ENCODE measurements at places on chromosomes 6 and 20. TPM values are rescaled to one million over a fixed set of nuclear protein-coding genes. Genes with fewer than 3 reads are reported as not detected.

GRCh38 chr20:57525328-57526086 is 567 bp upstream of the CTCFL start:
- H3K27me3 ChIP-seq, result peaks cover 7% of the 10 kb centered on the region
- no peaks in the 10 kb centered on the region for H3K4me1 ChIP-seq
- no peaks in the 10 kb centered on the region for H3K36me3 ChIP-seq

The COL19A1 gene
- not detected for total RNA-seq

The PTCHD4 gene
- total RNA-seq, result 1.4 TPM

GRCh38 chr20:8292793-8293192 is 160.7 kb downstream of the PLCB1 start:
- DNase-seq, result no peak
- H3K27ac ChIP-seq, result no peak overlapping the region
- H3K36me3 ChIP-seq, result no peaks in the 10 kb centered on the region
- no peaks in the 10 kb centered on the region for H3K4me1 ChIP-seq

DNA sequence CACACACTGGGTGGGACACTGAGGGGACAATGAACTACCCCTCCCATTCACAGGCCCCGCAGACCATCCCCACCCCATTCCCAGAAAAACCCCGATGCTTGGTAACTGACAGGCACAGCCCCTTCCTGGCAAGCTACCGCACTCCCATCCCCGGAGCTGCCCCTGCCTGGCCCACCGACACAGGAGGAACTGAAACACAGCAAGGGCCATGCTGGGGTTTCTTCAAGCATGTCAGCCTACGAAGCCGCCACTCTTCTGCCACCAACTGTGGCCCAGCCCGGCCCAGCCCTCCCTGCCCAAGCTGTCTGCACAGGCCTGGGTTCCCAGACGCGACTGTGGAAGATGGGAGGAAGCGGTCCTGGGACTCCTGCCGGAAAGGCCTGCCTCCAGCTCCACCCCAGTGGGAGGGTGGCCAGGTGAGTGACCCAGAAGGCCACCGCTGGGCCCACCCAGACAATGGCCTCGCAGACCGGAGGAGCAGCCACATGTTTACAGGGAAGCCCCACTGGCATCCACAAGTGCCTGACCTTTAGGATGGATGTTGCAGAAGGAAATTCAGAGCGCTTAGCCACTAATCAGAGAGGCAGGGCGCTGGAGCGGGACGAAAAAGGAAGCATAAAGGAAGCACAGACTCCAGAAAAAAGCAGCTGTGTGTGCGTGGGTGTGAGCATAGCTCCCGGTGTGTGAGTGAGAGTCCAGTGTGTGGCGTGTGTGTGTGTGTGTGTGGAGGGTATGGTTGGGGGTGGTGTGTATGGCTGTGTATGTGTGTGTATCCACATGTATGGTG is 91.6 kb downstream of the PRND start:
- H3K4me1 ChIP-seq, result no peaks in the 10 kb centered on the region
- H3K36me3 ChIP-seq, result no peaks in the 10 kb centered on the region
- no peak for DNase-seq
- H3K27ac ChIP-seq, result no peak overlapping the region
- no peak overlapping the region for H3K4me3 ChIP-seq
- H3K27me3 ChIP-seq, result no peaks in the 10 kb centered on the region

DNA sequence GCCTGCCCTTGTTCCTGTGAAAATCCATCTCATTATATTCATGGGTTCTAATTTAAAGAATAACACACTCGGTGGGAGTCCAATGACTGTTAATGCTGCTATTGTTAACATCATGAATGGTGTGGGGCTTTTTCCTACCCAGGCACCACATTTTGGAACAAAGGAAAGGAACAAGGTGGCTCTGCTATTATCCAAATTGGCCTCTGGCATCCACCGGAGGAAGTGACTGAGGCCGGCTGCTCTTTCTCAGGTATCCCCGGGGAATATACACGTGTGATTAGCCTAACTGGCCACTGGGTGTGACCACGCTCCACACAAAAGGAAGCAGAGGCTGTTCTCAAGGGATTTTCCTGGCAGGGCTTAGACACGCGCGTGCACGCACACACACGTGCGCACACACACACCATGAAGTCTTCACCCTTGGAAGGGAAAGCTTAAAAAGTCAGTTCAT is 601.2 kb upstream of the ARID1B start:
- no peaks in the 10 kb centered on the region for H3K27me3 ChIP-seq
- no peaks in the 10 kb centered on the region for H3K36me3 ChIP-seq

- H3K4me3 ChIP-seq, result no peak overlapping the region
- no peaks in the 10 kb centered on the region for H3K36me3 ChIP-seq
- H3K27me3 ChIP-seq, result no peaks in the 10 kb centered on the region
- DNase-seq, result no peak
- no peaks in the 10 kb centered on the region for H3K4me1 ChIP-seq
These were observed 20.9 kb upstream of the ILRUN start for GRCh38 chr6:34717466-34717865.
